ENCODE measurements at places on chromosomes 4 and X.

DNA sequence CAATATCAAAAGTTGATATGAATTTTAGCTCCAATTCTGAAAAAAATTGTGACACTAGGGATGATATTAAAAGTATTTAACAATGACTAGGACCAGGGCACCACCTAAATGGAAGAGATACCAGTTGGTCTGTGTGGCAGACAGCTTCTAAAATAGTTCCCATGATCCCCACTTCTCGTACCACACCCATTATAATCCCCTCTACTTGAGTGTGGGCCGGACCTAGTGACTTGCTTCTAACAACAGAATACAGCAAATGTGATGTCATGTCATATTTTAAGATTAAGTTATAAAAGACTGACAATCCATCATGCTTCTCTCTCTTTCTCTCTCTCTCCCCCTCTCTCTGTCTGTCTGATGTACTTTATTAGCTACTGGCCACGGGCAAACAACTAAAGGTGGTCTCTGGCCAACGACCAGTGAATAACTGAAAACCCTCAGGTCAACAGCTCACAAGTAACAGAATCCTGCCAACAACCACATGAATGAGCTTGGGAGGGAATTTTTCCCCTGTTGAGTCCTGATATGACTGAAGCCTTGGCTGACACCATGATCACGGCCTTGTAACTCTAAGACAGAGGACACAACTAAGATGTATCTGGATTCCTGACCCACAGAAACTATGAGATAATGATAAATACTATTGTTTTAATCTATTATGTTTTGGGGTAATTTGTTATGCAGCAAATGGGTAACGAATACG is 34.4 kb downstream of the FAM13A start:
- no peak for DNase-seq

- no peak for DNase-seq
These were observed 15.1 kb downstream of the SLC2A9 start for GRCh38 chr4:10006231-10006600.

DNA sequence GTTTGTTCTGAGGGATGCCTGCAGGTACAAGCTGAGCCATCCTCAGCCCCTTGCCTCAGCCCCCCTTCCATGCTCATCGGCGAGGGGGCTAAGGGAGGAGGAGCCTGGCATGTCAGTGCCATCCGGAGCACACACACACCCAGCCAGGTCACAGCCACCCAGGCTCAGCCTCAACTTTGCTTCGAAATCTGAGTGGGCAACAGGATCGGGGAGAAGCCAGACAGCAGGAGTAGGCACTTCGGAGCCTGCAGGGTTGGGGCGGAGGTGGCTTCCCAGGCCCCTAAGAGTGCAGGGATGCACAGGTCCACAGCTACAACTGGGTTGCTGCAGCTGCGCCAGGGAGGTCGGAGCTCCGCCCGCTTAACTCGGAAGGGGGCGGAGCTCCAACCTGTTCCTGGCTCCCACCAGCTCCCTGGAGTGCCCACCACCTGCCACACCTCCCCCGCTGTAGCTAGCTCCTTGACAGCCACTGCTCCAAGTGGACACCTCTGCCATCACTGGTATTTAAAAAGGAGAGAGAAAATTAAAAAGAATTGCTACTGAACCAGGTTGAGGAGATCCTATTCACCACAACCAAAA is 192.9 kb upstream of the GALNT7 start:
- no peak for DNase-seq

DNA sequence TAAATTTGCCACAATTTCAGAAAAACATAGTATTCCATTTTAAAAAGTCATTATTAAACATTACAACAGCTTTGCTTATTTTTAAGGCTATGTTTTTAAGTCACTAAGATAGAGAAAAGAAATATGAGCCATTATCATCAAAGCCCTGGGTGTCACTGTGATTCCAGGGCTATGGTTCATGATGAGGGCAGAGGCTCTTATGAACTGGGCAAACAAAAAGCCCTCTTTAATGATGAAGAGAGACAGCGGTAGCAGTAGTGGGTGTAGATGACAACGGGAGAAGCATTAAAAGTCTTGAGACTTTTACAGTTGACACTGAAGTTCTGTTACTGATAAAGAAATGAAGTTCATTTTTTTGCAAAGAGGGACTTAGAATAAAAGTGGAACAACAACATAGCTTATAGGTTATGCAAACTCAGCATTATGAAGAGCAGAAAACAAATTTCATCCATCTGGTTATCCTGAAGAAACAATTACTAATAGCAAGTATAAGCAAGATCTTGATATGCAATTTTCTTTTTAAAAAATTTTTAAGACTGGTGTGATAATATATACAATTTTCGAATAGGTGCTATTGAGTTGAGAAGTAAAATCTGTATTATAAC is 202.7 kb upstream of the ETNPPL start:
- no peak for DNase-seq

DNA sequence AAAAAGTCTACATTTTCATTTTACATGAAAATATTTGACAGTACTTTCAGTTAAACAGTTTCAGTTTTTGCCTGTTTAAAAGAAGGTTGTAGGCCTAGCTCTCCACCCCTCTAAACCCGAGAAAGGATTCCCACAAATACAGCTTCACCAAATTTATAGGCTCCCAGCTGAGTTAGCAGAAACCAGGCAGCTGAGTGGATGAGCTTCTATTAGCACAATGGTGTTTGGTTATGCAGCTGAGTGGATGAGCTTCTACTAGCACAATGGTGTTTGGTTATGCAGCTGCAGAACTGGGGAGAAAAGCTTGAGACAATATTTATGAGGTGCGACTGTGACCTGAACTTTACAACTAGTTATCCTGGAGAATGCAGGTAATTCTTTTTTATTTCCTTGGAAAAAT is 36.6 kb upstream of the PAQR3 start:
- DNase-seq, result no peak

DNA sequence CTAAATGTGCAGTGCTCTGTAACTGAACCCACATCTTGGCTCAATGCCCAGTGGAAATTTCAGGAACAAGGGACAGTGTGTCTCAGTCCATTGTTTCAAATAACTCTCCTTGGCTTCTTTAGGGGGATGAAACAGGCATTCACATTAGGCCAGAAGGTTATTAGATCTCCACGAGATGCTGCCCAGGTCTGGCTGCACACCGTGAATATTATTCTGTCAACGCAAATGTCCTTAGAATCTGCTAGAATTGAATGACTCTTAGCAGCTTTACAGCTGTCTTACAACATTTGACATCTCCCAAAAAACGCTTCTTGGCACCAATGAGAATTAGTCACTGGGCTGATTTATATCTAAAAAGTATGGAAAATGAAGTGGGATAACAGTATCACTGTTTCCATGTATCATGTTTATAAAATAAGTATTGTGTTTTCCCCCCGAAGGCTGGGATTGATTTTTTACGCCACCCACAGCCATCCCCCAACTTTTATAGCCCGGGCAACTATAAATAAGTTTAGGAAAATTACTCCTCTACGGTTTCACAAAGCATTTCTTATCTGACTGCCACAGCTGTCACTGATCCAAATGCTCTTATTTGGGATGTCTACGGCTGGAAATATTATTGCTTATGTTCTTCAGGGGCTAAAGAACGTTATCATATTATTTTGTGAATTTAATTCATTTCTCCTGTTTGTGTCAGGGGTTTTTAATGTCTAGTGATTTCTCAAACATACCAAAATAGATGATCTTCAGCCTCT is 559.7 kb upstream of the FAT1 start:
- DNase-seq, result no peak

- no peak for DNase-seq
These were observed 616.9 kb downstream of the FSTL5 start for GRCh38 chr4:161546902-161547301.

GRCh38 chr4:1379801-1380331 is 26.4 kb downstream of the NKX1-1 start:
- DNase-seq, result no peak

DNA sequence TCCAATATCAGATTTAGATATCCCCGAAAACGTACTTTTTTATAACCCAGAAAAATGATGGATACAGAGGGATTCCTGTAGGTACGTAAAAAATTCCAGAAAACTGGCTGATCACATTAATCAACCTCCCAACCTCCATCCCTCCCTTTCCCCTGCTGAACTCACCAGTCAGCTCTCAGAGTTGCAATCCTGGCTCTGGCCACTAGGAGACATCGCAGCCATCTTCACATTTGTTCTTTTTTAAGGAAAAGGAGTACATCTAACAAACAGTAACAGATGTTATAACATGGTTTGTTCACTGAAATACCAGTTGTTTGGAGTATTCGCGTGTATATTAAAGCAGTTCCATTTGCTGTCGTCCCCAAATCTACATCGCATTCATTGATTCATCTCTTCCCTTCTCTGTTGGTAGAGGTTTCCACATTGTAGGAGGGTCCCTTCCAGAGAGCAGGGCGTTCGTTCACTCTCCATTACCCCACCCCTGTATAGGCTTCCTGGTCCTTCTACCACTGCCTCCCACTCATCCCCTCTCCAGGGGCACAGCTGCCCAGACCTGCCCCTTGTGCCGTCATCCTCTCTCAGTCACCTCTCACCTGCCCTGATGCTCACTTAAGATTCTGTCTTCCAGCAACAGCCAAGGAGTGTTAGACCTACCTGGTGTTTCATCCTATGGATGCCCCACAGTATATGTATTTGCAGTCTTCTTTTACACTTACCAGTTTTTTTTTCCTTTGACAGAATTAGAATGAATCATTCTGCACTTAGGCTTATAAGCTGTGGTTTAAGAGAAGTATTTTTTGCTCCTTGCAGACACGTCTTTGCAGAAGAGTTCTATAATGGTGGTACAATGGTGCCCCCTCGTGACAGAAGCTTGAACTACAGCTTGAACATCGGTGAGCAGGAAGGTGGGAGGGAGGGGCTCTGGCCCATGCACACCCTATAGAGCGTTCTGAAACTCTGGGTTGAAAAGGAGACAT is 36.8 kb upstream of the RAB40AL start:
- peak; percentile 40 for DNase-seq

GRCh38 chrX:40104630-40104984 is 6.8 kb upstream of the BCOR start:
- DNase-seq, result no peak

DNA sequence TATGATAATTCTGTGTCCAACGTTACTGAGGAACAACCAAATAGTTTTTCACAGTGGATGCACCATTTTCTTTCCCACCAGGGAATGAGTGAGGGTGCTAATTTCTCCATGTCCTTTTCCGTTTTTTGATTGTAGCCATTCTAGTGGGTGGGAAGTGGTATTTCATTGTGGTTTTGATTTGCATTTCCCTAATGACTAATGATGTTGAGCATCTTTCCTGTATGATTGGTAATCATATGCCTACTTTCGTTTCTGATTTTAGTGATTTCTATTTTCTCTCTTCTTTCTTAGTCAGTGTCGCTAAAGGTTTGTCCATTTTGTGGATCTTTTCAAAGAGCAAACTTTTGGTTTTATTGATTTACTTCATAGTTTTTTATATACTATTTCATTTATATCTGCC is 32.1 kb upstream of the TEX13D start:
- DNase-seq, result no peak

GRCh38 chr4:24497221-24497620 is 87.1 kb downstream of the DHX15 start:
- DNase-seq, result no peak

GRCh38 chr4:3022112-3022511 is 52.2 kb downstream of the HTT-AS start:
- DNase-seq, result no peak

- DNase-seq, result no peak
These were observed 47.2 kb downstream of the GYG2 start for GRCh38 chrX:2875798-2876399.

DNA sequence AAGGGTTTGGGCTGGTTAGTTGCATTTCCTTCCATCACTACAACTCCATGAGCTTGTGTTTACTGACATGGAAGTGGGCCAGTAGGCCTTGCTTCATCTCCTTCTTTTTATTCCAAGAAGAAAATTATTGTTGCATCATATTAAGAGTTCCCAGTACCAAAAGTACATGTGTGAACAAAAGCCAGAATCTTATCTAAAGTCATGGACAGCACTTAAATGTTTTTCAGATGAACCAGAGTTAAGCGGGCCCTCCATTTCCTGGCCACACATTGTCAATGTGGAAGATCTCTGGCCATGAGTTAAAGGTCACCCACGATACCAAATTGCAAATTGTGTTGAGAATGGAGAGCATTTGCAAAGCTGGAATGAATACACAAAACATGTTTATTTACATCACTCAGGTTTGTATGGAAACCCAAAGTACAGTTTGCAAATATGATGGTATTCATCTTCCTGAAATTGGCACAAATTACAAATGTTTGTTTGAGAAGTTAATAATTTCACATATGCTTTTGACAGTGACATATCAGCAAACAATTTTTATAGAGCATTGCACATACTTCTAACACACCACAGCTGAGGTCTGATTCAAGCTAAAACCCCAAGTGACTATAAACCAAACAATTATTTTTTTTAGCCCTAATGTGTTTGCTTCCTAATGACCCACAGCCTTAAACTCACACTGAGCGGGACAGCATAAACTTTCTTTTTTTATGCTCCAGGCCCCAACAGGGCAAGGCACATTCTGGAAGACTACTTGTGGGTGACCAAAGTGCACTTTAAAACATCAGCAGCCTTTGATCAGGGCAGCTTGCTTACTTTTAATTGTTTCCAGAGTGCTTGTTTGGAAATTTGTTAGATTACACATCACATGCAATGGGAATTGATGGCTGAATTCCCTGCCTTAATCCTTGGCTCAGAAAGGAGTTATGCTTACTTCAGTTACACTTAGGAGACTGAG is 502.9 kb upstream of the SLIT2 start:
- no peak for DNase-seq

DNA sequence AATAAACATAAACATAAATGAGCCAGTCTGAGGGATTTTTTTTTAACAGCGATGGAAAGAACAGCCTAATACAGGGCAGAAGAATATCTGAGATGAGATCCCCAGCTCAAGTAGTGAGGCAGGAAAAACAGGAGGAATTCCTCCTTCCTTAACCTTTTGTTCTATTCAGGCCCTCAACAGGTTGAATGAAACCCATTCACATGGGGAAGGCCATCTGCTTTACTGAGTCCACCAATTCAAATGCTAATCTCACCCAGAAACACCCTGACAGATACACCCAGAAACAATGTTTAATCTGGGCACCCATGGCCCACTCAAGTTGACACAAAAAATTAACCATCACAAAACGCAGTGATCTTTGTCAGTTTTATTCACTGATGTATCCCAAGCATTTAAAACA is 45.5 kb downstream of the SMIM31 start:
- DNase-seq, result no peak

DNA sequence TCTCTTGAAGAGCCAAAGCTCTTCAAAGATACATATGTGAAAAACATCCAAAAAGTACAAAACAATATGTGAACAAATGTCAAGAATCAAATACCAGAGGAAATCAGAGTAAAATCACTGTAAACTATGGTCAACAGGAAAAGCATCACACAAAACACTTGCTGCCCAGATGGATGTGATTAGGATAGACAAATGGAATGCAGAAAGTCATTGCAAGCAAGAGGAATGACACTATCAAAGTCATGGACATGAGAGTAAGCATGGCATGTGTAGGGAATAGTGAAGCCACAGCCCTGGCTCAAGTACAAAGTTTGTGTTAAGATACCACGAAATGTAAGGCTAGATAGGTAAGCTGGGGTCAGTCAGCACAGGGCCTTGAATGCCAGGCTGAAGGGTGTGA is 37.7 kb downstream of the CLDN2 start:
- DNase-seq, result no peak

- no peak for DNase-seq
These were observed 86.6 kb downstream of the HUWE1 start for GRCh38 chrX:53599781-53600396.

- DNase-seq, result no peak
These were observed 264.6 kb downstream of the SPRY1 start for GRCh38 chr4:123661080-123661737.

GRCh38 chr4:110514889-110515479 is 39.0 kb downstream of the ENPEP start:
- DNase-seq, result no peak

All from stimulated activated CD8-positive, alpha-beta memory T cell treated with anti-CD3 and anti-CD28 coated beads, Interleukin-15, amount 100 ng/mL, for 48 hours (primary cell).